ENCODE measurements at places on chromosomes 6 and 20.
A peak's percentile ranks its signal among the peaks of the same experiment; 100 is the strongest.

GRCh38 chr20:14992961-14993360 lies 655.5 kb upstream of the FLRT3 start:
- peak; percentile 86 for DNase-seq

DNA sequence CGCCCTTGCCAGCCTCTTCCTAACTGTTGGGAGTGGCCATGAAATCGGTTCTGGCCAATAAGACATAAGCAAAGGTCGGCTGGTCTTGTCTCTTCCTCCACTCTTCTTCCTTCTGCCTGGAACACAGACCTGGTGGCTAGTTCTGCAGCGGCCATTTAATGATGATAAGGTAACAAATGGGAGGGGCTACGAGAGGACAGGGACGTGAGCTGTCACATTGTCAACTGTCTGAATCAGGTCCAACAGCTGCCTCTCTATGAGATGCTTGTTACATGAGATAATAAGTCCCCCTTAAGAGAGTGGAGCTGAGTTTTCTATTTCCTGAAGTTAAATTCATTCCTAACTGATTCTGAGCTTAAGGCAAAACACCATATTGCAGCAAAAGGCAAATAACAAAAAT lies 12.5 kb upstream of the TMEM242 start:
- no peak for DNase-seq

- no peak for DNase-seq
Measured at GRCh38 chr6:125267806-125268523, 33.8 kb downstream of the HDDC2 start.

GRCh38 chr6:34746104-34746846 lies 11.0 kb upstream of the SNRPC start:
- no peak for DNase-seq

GRCh38 chr6:18266523-18266912 lies 2.2 kb upstream of the DEK start:
- DNase-seq: no peak

DNA sequence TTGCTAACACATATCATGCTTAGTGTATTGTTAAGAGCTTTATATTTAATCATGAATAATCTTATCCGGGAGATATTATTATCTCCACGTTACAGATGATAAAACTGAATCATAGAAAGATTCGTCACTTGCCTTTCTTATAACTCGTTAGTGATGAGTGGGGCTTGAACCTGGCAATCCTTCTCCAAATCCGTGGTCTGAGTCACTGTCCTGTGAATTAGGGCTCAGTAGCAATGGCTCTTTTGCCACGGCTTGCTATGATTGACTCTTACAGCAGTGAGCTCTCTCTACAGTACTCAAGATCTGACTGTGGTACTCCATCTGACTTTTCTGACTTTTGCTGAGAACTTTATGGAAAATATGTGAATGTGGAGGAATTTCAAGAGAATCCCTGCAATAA lies 246.9 kb downstream of the PACRG start:
- no peak for DNase-seq

DNA sequence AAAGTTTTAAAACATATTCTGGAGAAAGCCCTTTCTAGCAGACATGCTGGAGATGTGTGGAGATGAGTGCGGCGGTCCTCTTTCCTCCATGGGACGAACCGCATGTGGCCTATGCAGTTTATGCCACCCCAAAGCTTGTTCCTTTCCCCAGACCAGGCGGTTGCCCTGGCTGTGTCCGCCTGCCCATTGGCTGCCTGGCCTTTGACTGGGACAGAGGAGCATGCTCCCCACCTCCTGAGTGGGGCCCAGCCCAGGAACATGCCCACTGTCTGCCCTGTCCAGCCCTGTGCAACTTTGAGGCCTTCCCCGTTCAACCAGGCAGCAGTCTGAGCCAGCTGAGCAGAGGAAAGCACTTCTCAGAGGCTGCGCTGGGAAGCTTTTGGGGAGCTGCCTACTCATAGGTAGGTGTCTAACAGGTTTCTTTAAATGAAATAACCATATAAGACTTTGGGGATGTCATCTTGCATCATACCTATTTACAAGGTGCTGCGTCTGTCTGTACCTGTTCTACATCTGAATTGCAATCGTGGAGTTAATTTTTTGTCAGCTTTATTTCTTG lies 20.6 kb downstream of the FOXC1 start:
- no peak for DNase-seq
